ENCODE measurements at places on chromosomes 3 and 15.

- DNase-seq = no peak
Measured at GRCh38 chr3:40186508-40186907, 123.0 kb upstream of the EIF1B start.

DNA sequence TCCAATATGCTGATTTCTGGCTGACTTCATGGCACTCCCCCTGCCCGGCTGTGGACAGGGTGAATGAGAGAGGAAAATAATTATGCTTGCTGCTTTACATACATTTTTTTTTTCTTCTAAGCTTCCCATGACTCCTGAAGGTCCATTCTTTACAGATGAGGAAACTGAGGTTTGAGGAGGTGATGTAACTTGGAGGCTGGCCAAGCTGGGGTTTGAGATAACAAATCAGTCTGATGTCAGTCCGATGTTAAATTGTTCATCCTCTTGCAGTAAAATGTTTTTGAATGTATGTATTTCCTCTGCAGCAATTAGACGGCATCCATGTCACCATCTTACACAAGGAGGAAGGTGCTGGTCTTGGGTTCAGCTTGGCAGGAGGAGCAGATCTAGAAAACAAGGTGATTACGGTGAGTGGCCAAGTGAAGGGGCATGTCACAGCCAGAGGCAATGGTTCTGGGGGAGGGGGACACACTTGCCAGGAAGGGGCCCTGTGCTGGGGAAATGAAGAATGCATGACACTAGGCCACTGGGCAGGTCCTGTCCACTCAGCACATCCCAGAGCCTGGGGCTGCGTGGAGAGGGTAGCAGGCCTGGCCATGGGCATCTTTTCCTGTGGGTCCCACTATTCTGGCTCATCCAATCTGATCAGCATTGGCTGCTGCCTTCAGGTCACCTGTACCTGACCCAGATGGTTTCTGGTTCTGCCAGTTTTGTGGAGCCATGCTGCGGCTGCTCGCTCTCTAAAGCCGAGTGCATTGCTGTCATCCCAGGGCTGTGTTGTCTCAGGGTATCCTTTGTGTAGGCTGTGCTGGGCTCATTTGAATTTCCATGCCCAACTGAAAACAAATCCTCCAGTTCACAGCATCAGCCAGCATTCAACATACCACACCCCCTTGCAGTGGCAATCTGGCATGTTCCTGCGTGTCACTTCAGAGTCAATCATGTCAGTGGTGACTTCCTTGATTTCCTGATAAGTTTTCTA, 20.4 kb downstream of the STARD5 start:
- DNase-seq = no peak

- DNase-seq = no peak
Measured at GRCh38 chr15:67080118-67080899, 14.9 kb downstream of the SMAD3 start.

DNA sequence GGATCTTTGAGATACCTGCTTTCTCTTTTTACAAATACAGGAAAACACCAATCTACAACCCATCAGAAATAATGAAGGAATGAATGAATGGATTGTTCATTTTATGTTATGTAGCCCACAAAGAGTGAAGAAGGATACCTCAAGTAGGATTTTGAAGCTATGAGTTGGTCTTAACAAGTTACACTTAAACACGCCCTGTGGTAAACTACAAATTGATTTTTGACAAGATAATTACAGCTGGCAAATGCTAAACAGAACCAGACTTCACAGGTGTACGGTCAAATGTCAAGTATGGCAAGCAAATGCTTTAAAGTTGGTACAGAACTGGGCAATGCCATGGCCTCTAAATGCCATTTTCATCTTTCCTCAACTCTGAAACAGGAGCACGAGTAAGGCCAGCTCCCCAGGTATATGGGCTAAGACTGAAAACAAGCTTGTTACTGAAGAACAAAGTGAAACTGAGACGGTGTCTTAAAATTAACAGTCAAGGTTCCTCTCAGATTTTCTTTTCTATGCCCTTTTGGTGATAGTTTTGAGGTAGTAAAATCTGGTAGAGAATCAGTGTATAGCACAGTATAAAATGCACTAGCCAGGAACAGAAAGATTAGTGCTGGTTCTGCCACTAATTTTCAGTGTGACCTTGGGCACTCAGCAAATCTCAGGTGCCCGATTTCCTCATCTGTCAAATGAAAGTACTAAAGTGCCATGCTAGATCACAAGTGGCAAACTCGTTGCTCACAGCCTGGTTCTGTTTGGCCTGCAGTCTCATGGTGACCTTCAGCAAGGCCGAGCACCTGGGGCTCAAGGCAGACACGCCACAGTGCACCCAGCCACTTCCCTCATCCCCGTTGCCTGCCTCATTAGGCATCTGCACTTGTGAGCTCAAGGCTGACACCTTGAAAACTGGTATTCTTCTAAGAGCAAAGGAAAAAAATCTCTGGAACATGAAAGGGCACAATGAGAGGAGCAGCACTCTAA, 9.5 kb downstream of the RUVBL1 start:
- DNase-seq = no peak

DNA sequence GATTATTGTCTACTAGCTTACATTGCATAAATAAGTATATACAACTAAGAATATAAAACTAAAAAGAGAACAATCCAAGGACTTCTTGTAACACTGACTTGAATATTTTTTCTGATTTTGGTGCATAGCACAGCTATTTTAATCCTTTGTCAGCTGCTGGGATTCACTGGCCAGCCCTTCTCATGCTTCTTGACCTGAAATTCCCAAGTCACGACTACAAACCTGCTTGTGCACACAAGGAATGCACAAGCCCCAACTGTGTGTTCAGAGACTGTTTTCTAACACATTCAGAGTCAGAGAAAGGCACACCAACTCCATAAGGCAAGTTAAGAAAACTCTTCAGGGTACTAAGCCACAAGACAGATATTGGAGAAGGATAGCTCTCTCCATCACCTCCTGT, 80.9 kb downstream of the TNIK start:
- no peak for DNase-seq

DNA sequence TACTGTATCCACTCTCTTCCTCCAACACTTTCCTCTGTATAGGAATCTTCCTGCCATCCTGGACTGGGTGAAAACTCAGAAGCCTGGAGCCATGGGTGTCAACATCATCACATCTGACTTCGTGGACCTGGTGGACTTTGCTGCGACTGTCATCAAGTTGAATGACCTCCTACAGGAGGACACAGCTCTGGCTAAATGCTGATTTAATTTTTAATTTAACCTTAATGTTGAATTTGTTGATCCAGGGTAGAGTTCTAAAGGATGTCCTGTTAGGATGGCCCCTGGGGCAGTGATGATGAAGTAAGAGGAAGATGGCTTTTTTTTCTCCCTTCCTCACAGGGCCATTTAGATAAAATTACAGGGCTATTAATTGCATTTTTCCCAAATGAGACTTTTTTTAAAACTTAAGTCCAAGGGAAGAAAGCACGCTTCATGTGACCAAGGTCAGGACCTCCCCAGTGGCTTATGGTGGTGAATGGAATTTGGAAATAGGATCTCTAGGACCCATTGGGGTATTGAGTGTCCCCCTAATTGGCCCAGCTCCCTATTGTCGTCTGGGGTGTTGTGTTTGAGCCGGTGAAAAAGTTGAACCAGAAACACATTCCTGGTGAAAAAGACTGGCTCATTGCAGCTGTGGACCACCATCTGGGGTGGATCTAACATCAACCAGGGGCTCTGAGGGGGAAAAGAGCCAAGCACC, 125.7 kb upstream of the ZBED2 start:
- no peak for DNase-seq

GRCh38 chr3:58824777-58825176, 158.2 kb upstream of the FAM3D start:
- no peak for DNase-seq

DNA sequence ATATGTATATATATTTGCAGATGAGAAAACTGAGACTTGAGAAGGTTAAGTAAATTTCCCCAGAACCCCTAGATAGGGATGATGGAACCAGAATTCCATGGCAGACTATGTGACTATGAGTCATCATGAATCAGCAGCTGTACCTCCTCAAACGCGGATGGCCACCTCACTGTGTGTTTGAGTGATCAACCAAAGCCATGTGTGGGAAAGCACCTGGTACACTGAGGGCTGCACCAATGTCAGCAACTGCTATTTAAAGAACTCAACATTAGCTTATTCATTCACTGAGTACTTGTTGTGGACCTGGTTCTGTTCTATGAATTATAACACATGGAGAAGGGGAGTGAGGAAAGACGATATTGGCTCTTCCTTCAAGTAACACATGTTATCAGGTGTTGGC, 377.0 kb downstream of the GAP43 start:
- no peak for DNase-seq

DNA sequence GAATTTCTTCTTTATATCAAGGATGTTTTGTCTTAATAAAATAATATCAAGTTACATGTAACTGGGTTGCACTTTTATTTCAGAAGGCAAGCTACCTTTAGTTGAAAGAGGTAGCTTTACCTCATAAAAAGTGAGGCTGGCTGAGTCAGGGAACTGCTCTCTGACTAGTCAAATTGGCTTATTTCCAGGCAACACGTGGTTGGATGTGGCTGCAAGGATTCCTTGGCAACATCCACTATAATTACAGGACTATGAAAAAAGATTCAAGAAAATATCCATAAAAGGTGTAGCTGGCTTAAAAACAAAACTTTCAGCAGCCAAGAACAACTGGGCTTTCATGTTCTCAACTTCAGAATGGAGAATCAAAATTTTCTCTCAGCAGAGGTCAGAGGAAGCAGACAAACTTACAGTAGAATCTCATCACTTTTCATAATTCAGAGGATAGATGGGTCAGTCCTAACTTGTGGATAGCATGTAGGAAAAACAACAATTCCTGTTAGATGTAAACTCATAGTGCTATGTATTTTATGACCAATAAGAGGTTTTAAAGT, 779.1 kb downstream of the MECOM start:
- no peak for DNase-seq

- no peak for DNase-seq
Measured at GRCh38 chr15:31228980-31229826, 97.4 kb upstream of the KLF13 start.

- no peak for DNase-seq
Measured at GRCh38 chr15:63187589-63188226, 1.7 kb upstream of the RAB8B start.

GRCh38 chr3:187130346-187131066, 8.8 kb downstream of the RPL39L start:
- no peak for DNase-seq

DNA sequence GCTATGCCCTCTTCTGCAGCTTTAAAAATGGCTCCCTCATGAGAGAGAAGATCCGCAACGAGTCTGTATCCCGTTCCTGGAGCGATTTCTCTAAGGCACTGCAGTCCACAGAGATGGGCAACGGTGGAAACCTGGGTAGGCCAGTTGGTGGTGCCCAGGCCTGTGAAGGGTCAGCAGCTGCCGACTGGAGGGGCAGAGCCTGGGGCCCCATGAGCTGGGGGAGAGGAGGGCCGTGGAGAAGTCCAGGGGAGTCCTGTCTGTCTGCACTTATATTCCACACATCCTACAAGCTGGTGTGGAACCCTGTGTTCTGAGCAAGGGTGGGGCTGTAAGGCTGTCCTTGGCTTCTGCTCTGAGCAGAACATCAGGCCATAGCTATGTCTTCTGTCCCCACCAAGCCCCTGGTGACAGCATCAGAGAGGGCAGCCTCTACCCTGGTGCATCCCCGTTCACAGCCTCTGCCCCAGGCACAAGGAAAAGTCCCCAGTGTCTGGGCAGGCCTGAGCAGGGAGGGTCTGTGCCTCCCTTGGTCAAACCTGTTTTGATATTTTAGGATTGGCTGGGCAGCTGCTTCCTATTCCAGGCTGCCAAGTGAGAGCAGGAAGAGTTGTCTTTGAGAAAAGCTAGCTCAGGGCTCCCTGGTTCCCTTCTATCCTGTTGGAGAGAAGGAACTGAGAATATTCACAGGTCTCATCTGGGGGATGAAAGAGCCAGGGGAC, 29.7 kb downstream of the XYLB start:
- no peak for DNase-seq

DNA sequence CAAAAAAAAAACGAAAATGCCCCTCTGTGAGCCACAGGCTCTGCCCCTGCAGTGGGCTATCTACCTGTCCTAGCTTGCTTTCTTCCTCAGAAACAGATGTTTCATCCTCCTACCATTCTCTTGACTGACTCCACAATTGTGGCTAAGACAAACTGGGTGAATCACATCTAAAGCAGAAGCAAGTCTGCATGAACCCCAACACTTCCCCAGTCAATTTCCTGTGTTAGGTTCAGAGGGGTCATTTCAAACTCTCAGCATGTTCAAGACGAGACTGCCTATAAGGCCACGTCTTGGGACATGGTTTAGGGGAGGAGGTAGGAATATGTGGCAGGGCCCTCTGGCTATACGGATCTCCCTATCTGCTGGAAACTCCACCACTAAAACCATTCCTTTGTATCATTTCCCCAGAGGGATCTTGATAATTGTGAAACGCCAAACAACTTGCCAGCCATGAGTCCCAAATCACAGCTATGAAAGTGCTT, 28.6 kb upstream of the ANKDD1A start:
- no peak for DNase-seq

GRCh38 chr3:3726549-3726948, 72.7 kb upstream of the LRRN1 start:
- no peak for DNase-seq

- DNase-seq = no peak
Measured at GRCh38 chr3:58403513-58404109, 30.0 kb downstream of the PDHB start.

DNA sequence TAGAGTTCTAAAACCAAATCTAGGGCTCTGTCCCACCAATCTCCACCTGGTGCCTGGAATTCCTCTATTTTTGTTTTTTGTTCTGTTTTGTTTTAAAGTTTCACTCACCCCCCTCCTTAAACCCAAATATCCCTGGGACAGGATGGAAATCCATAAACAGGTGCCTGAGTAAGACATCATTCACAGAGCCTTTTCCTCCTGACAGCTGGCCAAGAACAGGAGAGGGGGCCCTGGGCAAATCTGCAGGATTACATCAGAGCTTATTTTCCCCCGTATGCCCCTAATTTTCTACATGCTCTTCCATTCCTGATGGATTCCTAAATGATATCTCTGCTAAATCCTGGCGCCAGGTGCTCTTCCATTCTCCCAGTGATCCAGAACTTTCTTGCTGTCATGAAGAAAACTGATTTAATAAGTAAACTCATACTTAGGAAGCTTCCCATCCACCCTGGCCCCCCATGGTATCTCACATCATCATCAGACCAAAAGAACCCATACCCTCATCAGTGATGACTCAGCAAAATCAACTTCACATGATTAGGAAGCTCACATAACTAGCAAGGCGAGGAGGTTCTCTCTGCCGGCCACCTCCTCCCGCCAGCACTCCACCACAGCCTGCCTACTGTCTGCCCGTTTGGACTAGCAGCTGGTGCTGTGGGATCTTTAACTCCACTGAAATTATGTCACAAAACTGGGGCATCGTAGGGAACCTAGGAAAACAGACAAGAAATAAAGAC, 61.0 kb downstream of the LIPC start:
- no peak for DNase-seq

DNA sequence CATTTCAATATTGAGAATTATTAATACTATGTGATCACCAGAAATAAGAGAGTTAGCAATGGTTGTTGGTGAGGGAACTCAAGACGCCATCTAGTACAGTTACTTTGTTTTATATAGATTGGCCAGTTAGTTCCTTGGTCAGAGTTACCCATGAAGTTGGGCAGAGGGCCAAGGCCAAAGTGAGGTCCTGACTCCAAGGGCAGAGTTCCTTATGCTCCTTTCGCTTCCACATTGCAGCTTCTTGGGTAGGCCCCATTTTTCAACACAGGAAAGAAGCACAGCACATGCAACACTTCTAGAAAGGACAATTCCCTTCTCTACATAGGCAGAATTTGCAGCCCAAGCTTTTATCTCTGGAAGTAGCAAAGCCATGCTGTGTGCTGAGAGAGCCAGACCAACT, 178.6 kb downstream of the KCNAB1 start:
- no peak for DNase-seq
